ENCODE measurements at places on chromosomes 2 and 18. TPM values are rescaled to one million over a fixed set of nuclear protein-coding genes. Genes with fewer than 3 reads are reported as not detected.

KIAA2012 gene
- total RNA-seq: not detected

SERPINB3 gene
- total RNA-seq: not detected

SCYGR3 gene
- total RNA-seq: not detected

AQP12B gene
- total RNA-seq: not detected

PLCL1 gene
- total RNA-seq: 78.6 TPM
